Cortex of kidney (tissue), 1 donor: ENCODE measurements at places on chromosomes 2 and 18.

DNA sequence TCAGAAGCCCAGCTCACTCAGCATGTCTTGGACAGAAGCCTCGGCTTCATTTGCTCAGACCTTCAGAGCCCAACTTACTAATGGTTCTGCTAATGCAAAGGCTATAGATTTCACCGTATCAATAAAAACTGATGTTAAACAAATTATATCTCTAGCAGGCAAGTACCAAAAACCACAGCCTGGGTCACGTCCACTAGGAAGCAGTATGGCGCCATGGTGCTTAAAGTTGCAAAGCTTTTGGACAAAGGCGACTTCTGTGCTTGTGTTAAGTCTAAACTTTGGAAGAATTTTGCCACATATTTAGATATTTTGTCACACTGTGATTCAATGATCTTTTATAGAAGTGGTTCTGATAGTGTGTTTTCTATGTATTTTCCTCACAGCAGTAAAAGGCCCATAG, 276.8 kb upstream of the PARD3B start:
- DNase-seq = no peak

DNA sequence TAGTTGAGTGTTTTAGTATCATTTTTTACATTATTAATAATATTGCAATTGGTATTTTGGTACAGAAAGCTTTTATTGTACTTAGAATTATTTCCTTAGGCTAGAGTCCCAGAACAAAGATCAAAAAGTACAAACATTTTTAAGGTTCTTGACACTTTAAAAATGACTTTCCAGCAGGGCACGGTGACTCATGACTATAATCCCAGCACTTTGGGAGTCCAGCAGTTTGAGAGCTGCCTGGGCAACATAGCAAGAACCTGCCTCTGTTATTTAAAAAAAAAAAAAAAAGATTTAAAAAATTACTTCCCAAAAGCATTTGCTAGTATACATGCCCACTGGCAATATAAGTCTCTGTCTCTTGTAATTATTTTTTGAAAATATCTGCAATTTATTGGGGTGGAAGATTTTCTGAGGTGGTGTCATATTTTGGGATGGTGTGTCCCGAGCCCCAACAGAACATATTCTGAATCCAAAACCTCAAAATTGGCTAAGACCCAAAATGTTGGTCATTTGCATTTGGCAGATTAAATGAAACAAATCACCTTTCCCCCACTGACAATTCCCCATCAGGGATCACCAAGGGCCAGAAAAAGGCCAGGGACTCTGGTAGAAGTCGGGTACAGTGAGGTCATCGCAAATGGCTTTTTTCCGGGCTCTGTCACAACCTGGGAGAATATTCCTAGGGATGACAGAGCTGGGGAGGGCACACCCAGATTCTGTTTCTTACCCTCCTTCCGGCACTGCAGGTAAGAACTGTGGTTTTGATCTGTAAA, 42.1 kb downstream of the NIFK start:
- DNase-seq = no peak

- no peak for DNase-seq
These were observed 1304.5 kb upstream of the SLC39A10 start for GRCh38 chr2:194352505-194352904.

GRCh38 chr2:39875182-39875913, 96.3 kb upstream of the THUMPD2 start:
- DNase-seq = no peak

DNA sequence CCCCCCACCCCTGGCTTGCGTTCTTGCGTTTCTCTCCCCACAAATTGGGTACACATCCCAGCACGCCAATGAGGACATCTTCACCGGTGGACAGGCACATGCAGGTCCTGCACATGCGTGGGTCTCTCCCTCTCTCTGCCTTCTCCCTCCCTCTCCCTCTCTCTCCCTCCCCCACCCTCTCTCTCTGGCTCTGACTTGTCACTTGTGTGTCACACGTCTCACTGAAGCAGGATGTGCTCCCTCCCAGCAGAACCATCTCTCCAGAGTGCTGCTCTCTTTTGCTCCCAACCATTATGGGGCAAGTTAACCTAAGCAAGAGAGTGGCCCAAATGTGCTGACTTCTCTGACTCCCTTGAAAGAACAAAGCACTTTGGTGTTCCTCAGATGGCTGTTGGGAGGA, 120.8 kb upstream of the CAB39 start:
- no peak for DNase-seq

GRCh38 chr2:64797881-64798575, 144.3 kb upstream of the SERTAD2 start:
- no peak for DNase-seq

GRCh38 chr2:207064128-207064690, 101.5 kb downstream of the KLF7 start:
- DNase-seq = no peak

DNA sequence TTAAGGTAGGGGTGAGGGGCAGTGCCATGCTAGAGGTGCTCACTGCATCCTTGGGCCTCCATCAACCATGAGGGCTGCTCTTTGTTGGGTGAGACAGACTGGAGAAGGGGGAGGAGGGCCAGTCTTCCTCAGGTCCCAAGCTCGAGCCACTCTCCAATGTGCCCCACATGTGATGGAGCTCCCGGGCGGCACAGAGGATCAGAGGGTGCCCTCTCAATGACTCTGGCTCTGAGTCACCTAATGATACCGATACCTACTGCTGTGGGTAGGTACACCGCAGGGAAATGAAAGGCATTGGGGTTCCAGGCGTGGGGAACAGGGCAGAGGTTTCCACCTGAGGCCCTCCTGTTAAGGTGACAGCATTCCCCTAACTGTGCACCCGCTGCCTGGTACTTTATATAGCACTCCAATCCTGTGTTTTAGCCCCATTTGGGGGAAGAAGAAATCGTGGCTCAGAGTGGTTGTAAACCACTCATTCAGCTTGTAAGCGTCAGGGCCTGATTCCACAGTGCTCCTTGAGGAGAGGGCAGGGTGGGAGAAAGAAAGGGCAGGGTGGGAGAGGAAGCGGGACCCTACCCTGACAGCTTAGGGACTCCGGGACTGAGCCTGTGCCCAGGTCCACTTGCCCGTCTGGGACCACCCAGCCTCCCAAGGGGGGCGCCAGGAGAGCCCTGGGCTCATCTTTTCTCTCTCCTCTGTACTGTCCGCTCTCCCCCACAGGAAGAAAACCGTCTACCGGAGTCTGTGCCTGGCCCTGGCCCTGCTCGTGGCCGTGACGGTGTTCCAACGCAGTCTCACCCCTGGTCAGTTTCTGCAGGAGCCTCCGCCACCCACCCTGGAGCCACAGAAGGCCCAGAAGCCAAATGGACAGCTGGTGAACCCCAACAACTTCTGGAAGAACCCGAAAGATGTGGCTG, 1.8 kb downstream of the B3GNT7 start:
- DNase-seq = no peak

- DNase-seq = no peak
These were observed 75.8 kb upstream of the FN1 start for GRCh38 chr2:215511454-215512346.

GRCh38 chr18:7370802-7371201, 139.9 kb downstream of the LRRC30 start:
- no peak for DNase-seq

DNA sequence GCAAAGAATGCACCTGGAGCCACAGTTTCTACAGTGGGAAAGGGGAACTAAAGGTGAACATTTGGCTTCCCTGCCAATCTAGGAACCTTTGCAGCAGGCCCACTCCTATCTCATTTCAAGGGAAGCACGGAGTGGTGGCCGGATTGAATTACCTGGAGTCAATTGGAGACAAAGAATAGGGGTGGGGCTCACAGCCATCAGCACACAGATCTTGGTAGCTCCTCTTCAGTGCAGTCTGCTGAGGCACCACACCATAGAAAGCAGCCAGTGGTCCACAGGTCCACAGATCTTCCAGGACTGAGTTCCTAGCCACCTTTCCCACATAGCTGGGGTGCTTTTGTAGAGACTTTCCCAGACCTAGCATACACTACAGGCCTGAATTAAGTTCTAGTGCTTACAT, 43.5 kb upstream of the NXPH2 start:
- DNase-seq = no peak

DNA sequence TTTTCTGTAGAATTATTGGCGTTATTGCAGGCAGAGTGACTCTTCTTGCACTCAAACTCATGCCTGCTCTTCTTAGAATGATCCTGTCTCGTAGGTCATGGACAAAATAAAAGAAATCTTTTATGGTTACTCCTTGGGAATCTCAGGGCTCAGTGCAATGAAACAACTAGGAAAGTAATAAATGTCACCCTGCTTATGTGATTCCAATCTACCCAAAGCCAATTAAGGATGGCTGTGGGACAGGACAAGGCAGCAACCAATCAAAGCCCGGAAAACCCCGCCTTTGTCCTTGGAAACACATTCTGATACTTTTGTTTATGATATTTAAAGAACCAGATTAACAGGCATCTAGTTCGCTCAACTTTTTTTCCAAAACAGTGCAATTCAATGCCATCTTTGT, 53.0 kb downstream of the GRB14 start:
- DNase-seq = no peak

- DNase-seq = no peak
These were observed 916 bp upstream of the PDCD1 start for GRCh38 chr2:241859436-241860183.

DNA sequence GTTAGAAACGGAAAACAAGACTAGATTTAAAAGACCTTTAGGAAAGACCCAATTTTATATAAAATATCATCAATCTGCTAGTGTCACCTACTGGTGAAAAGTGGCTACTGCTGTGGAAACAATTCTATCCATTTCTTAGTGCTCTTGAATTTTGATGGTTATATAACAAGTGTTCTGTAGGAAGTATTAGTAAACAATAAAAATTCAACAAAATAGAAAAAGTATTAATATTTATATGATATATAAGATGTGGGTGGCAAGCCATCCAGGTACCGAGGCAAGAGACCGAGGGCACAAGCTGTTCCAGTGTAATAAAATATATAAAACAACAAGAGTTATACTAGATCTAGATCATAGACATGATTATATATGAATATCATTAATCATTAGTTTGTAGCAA, 6.2 kb upstream of the TMEM87B start:
- no peak for DNase-seq

GRCh38 chr2:11556101-11556806, 22.4 kb downstream of the GREB1 start:
- DNase-seq = no peak

GRCh38 chr2:10028407-10028987, 14.9 kb upstream of the KLF11 start:
- DNase-seq = no peak

GRCh38 chr2:134021830-134022524, 231.9 kb upstream of the MGAT5 start:
- no peak for DNase-seq

GRCh38 chr2:12031866-12032265, 285.4 kb downstream of the LPIN1 start:
- DNase-seq = no peak

DNA sequence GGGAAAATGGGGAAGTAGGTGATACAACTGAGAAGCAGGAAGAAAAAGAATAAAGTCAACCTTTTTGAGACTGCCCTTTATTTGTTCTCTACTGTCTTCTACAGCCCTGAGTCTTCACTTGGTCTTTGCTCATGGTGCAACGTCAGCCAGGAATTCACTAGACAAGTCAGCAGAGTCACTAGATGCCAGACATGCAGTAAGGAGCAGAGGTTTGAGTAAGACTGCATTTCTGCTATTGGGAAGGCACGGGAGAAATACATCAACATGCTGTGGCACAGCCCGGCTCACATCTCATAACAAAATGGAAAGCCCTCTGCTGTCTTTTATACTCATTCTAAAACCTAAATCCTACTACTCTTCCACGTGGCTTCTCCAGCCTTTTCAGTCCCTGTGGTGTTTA, 67.1 kb downstream of the PRELID3A start:
- DNase-seq = no peak

GRCh38 chr2:155692106-155692505, 640.4 kb downstream of the NR4A2 start:
- no peak for DNase-seq

DNA sequence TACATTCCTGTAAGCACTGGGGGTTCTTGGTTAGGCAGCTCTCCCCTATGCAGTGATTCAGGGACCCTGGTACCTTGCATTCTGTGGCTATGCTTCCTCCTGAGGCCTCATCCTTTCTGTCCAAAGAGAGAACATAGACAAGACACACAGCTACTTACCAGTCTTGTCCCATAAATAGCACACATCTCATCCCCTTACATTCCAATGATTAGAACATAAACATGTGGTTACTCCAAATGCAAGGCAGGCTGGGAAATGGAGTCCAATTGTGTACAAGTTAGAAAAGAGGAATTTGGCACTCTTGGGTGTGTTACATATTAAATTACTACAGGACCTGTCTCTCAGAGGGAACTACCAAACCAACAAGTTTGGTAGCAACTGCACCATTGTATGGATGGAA, 171.3 kb downstream of the ARHGAP15 start:
- DNase-seq = no peak

- DNase-seq = no peak
These were observed 135.8 kb downstream of the HDAC4 start for GRCh38 chr2:239264838-239265651.

DNA sequence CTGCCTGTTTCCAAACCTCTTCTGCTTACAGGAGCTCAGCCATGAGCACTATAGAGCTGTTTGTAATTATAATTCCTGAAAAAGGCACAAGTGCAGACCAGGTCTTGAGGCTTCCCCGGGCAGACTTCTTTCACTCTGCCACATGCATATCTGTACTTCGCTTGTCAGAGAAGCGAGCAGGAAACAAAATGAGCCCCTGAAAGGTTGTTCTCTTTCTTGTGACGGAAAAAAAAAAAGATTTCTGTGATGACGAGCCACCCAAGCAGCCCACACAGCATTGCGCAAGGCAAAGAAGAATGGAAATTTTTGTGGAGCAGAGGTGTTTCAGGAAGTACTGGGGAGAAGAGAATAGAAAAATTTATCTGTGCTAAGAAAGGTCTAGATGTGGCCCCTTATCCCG, 54.0 kb upstream of the LINC00305 start:
- no peak for DNase-seq

DNA sequence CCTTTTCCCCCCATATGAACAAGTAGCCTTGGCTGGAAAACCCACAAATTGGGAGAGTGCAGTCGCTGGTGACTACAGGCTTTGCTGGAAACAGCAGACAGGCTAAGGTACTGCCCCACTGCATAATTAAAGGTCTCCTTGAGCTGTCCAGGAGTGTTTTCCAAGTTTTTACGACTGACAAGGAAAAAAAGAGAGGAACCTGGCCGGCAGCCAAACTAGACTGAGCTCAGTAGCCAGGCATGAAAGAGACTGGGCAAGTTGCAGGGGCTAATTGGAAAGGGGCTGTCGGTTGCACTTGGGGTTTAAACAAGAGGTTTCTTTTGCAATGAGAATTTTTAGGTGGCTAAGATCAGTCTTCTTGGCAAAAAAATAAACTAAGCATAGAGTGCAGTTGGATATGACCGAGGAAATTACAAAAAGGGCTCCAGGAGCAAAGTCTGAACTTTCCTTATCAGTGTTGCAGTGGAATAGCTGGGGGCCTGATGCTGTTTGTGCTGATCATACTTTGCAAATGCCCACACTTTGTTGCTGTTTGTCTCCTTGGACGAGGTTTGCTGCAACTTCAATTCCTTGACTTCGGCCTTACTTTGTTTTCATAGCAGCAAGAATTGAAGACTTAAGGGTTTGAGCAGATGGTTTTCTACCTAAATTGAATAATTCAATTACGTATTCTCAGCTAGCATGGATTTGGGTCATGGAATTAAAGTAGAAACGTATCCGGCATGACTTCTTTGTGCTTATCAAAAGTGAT, 2.1 kb downstream of the GULP1 start:
- DNase-seq = no peak

GRCh38 chr2:127811397-127812321, 688 bp upstream of the WDR33 start:
- DNase-seq = no peak
